ENCODE measurements at places on chromosomes 12 and 14.

DNA sequence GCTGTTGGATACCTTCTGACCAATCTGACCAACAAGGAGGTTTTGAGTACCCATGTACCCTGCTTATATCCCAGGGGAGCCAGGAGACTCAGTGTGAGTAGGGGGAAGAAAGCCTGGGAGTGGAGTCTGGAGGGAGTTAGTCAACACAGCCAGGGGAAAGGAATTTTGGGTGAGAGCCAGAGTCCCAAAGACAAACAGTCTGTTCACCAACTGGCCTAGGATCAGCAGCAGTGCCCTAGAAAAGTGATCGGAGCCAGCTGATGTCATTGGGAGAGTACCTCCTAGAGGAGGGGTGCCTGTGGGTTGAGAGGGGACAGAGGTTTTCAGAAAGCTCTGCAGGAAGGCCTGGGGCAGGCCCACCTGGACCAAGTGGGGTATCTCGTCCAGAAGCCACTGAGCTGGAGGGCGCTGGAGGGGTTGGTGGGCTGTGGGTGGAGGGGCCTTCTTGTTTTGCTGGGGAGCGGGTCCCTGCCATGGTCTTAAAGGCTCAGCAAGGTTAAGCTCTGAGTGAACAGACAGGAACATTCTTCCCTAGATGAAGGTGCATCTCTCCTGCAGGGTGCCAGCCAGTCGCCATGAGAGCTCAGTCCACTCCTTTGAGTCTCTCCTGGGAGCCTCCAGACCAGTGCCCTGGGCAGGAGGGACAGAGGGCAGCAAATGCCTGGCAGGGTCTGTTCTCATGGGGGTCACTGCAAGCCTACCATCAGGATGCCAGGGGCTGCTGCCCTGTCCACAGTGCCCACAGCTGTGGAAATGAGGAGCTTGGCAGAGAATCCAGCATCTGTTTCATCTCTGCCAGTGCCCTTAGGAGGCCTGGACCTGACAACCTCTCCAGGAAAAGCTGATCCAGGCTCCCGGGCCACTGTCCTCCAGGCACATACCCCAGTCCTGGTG lies 63.6 kb downstream of the CHGA start:
- DNase-seq, result no peak

DNA sequence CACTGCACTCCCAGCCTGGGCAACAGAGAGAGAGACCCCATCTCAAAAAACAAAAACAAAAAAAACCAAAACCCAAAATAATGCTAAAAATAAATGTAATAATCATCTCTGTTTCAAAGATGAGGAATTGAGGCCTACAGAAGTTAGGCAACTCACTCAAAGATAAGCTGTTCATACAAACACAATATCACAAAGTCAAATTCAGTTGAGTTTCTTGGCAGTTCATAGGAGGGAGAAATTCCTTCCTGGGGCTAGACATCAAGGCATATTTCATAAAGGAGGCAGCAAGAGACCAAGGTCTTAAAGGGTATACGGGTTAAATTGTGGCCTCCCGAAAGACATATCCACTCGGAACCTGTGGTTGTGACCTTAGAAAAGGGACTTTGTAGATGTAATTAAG lies 8.7 kb upstream of the TBPL2 start:
- no peak for DNase-seq

DNA sequence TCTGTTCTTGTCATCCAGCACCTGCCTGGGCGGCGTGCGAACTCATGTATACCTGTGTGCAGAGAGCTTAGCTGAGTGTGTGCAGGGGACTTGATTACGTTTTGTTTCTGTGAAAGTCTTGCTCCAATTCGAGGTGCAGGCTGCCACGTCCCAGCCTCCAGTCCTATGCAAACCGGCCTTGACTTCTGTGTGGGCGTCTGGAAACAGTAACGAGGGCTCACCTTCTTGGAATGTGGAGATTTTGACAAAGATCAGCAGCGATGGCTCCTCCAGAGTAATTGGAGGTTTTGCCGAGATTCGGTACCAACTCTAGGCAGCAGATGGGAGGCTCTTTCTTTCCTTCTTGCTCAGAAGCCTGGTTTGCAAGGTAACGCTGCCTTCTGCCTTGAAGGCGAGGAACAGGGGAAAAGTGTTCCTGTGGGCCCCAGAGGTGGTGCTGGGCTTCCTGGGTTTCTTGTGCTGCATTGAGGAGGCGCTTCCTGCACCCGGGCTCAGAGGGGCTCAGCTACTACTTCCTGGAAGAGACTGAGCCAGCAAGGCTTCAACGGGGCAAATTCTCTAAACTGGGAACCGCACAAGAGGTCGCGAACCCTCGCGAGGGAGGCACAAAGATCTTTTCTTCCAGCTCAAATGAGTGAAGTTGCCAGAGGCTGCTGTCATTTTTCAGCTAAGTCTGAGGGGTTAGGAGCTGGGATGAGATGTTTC lies 249.0 kb downstream of the AACS start:
- no peak for DNase-seq

DNA sequence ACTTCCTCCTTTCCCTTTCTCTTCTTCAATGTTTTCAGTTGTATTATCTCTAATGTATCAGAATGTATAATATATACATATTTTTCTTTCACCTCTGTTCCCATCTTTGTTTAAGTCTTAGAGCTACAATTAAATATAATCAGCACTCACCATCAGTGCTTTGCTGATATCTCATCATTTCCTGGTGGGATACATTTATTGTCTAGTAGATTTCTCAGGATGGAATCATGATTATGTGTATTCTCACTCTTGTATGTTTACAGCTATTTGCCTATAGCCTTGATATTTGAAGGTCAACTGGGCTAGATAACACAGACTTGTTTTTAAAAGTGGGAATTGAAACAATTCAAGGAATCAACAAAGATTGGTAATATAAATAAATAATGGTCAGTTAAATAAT lies 124.9 kb upstream of the EEA1 start:
- DNase-seq, result no peak

DNA sequence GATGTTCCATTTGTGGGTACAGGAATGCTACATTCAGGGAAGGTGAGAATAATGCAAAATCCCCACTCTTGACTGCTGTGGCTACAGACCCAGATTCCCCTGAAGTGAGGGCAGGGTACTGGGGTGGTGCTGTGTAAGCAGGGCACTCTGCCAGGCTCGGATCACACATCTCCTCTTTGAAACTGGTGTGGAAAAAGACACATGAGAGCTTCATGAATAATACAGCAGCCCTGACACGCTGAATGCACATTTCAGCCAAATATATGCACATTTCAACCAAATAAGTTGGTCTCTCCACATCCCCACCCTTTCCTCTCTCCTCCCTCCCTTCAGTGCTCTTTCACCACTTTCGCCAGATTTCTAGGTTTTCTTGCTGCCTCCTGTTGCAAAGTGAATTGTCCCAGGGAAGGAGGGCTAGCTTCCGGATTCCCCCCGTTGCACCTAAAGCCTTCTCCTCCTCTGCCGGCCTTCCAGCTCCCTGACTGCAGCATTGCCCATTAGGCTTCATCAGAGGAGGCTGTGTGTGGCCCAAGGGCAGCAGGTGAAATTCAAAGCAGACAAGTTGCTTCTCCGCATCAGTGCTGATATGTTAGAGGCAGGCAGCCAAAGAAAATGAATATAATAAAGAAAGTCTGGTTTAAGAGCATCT lies 118.2 kb upstream of the TMCC3 start:
- no peak for DNase-seq

- DNase-seq, result no peak
Observed at GRCh38 chr12:6730169-6730568, 6.3 kb downstream of the COPS7A start.

GRCh38 chr12:44223736-44224135 lies 387.9 kb downstream of the TMEM117 start:
- DNase-seq, result no peak

DNA sequence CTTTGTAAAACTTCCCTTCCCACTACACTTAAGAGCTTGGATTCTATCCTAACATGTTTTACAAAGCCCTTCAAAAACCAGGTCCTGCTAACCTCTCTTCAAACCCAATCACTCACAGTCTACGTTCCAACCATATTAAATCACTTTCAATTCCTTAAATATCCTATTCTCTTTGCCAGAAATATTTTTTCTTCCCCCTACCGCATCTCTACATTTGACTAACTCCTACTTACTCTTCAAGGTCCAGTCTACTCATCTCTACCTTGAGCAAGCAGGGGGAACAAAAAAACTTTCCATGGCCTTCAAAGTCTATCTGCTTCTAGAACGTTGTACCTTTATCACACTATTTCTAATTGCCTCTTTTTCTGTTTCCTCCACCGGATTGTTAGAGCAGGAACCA lies 6.1 kb downstream of the ERGIC2 start:
- no peak for DNase-seq

DNA sequence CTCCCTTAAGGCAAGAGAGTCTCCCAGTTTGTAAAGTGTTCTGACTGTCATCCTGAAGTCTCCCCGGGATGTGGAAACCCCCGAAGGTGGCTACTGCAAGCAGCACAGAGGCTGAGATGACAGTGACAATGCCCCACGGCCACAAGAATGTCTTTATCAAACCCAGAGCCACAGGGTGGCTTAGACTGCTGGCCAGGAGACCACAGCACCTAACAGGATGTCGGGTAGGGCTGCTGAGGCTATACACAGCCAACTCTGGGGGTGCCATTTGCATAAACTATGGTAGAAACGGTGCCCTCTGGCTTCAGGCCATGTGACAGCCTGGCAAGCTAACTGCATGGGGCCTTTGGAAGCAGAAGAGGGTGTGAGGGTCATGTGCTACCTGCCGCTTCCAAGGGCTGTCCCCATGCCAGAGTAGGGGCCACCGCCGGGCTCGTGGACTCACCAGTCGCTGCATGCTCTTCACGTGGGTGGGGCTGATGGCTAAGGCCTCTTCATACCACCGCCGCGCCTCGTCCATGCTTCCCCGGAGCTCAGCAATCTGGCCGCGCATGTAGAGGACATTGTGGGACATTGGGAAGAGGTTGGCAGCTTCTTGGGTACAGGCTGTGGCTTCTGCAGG lies 180.9 kb downstream of the CALM1 start:
- no peak for DNase-seq

DNA sequence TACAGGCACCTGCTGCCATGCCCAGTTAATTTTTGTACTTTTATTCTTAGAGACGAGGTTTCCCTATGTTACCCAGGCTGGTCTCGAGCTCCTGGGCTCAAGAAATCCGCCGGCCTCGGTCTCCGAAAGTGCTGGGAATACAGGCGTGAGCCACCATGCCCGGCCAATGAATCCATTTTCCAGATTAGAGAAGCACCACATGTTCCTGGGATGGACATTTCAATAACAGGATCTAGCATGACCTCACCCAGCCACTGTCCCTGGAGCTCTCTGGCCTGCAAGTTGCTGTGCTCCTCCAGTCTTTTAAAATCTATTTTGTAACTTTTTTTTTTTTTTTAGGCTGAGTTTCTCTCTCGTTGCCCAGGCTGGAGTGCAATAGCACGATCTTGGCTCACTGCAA lies 2.2 kb downstream of the GPR132 start:
- DNase-seq, result no peak

DNA sequence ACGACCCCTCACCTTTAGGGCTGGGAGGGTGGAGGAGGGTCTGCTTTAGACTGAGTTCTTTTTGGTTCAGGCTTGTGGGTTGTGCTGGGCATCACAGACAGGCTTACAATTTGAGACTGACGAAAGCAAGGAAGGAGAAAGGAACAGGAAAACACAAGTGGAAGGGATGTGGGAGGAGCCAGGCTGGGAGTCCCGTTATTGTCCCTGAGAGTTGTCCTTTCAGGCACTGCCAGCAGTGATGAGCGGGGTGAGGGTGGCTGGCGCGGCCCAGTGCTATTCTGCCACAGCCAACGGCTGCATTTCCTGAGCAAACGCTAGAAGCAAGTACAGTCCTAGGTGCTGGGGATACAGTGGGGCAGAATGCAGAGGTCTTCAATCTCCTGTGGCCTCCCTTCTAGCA lies 29.2 kb upstream of the TSPAN9 start:
- no peak for DNase-seq

DNA sequence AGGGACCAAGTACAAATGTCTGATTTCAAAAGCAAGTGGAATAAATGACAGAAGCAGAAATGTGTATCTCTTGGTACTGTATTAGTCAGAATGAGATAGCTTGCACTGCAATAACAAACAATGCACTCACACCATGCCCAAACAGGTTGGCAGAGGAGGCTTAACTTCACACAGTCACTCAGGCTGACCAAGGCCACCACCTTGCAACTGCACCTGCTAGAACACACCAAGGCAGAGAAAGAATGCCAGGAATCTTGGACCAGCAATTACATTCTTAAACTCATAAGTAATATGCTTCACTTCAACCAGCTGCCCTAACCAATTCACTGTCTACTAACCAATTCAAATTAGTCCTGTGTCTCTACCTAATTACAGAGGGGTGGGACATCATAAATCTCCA lies 378.3 kb downstream of the BCL11B start:
- no peak for DNase-seq

DNA sequence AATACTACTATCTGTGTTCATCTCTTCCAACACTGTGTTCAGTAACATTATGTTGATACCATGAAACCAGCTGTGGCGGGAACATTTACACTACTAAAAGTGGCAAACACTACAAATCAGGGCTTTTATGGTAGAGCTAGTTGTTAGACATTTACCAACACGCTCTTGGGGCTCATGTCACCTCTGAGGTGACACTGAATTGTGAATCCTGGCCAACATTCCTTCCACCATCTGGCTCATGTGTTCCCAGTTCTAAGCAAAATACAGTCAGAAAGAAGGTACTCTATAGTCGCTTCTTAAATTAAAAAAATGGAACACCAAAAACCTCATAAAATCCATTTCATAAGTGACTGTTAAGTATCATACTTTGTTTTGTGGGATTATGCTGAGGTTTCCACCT lies 436.6 kb downstream of the FUT8 start:
- no peak for DNase-seq

GRCh38 chr12:119204671-119205285 lies 26.0 kb downstream of the HSPB8 start:
- DNase-seq, result no peak

DNA sequence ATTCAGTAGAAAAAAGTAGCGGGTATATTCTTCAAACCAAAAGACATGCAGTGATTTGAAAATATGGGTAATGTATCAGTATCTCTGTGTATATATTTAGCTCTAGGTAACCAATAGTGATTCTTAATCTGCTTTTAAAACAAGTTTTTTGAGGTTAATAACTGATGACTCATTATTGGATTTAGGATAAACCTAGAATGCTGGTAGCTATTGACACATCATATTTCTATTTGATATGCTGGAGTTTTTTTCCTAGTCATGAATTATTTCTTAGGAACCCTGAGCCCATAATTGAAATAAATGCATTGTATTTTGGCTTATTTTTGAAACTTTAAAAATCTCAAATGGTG lies 15.5 kb downstream of the ARF6 start:
- DNase-seq, result no peak

DNA sequence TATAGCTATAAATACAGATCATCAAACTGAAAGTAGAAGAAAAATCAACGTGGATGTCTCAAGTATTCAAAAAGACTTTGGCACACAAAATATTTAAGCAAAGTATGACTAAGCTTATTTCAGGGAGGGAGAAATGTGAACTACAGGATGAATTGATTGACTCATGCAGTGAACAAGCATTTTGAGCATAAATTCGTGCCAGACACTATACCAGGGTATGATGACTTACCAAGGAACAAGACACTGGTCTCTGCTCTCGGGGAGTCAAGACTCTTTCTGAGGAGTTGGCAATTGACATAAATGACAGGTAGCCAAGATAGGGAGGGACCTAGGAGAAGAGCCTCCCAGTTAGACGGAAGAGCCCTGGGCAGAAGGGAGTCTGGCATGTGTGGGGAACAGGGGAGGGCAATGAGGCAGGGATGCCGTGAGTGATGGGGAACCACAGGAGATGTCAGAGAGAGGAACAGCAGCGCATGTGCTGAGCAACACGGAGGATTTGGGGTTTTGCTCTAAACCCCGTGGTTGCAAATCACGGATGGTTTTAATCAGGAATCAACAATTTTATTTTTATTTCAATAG lies 115.2 kb downstream of the TMEM132D start:
- no peak for DNase-seq

- no peak for DNase-seq
Observed at GRCh38 chr12:125871811-125872594, 806.8 kb downstream of the AACS start.

Measured in left renal pelvis (tissue), 4 donors.